G401 (cell line): ENCODE measurements at places on chromosomes 3 and 15. TPM values are rescaled to one million over a fixed set of nuclear protein-coding genes. Genes with fewer than 3 reads are reported as not detected.

GOLGA6A gene
- not detected in 2 replicates for total RNA-seq

TBL1XR1 gene
- 49.7 and 68.1 TPM in 2 replicates for total RNA-seq

CHDH gene
- total RNA-seq = 5.6 and 7.9 TPM in 2 replicates

GLDN gene
- not detected in 2 replicates for total RNA-seq

ACTC1 gene
- not detected in 2 replicates for total RNA-seq

IGSF11 gene
- not detected in 2 replicates for total RNA-seq

GPR149 gene
- total RNA-seq = 0.62 and 3.2 TPM in 2 replicates

CFAP92 gene
- not detected in 2 replicates for total RNA-seq

NPAP1 gene
- total RNA-seq = not detected in 2 replicates

IMPG2 gene
- not detected in 2 replicates for total RNA-seq

C3orf80 gene
- total RNA-seq = 0.25 TPM in 1 of 2 replicates, not detected in the other

SPESP1 gene
- total RNA-seq = 0.17 and 0.43 TPM in 2 replicates

SPTBN5 gene
- total RNA-seq = 0.37 and 3.5 TPM in 2 replicates

CKMT1B gene
- 12.7 and 30.9 TPM in 2 replicates for total RNA-seq

EFHB gene
- not detected in 2 replicates for total RNA-seq

MANF gene
- total RNA-seq = 112 and 162 TPM in 2 replicates

ABHD2 gene
- 11.0 and 12.4 TPM in 2 replicates for total RNA-seq

TRIM59 gene
- total RNA-seq = 0.06 TPM in 1 of 2 replicates, not detected in the other

TMCO5A gene
- not detected in 2 replicates for total RNA-seq

STRIT1 gene
- total RNA-seq = not detected in 2 replicates

CTDSPL gene
- 47.4 and 77.9 TPM in 2 replicates for total RNA-seq

GOLGA8S gene
- total RNA-seq = not detected in 2 replicates

LRRN1 gene
- total RNA-seq = not detected in 2 replicates
